ENCODE measurements at places on chromosomes 13 and 19.

DNA sequence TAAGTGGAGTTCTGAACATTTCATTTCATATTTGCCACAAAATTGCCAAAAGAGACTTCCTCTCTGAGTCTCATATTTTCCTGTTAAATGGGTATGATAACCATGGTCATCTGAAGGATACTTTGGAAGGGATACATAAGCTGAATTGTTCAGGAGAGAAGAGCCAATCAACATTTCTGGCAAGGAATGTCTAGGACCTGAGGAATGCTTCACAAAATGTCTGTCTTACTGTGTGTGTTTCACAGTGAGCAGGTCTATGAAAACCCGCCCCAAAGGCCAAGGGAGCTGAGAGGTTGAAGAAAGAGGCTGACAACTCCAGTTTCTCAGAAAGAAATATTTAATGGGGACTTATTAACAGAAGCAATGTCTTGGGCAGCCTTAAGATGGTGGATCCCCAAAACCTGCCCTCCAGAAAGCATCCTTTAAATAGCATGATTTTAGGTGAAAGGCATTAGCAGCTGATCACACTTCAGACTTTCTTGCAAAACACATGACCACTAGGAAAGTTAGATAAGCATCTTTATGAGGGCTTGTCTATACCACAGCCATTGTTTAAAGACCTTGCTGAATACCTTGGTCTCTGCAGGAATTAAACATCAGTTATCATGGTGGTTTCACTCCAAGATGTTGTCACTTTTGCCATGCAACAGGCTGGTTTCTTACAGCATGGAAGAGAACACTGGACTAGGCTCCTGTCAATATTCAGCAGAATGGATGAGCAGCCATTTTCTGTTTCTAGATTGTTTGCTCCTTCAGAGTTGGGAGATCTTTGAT lies 78.9 kb downstream of the TNFSF11 start:
- no peak for DNase-seq

GRCh38 chr19:18832306-18833140 lies 764 bp downstream of the UPF1 start:
- DNase-seq, result no peak

- no peak for DNase-seq
Measured at GRCh38 chr19:5935473-5936291, 21.6 kb downstream of the CAPS start.

DNA sequence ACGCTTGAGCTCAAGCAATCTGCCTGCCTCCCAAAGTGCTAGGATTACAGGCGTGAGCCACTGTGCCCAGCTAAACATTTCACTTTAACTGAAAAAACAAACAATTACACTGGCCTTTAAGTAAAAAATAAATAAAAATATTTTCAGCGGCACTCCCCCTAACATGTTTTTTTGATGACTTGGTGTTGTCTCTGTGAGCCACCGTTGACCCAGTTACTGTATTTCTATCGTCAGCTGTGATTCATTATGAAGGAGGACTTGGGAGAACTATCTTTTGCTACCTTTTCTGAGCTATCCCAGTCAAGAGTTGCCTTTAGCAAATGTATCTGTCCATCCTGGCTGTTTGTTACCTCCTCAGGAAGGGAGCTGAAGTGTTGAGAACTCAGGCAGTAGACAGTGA lies 18.5 kb upstream of the C19orf33 start:
- no peak for DNase-seq

GRCh38 chr19:46124638-46125115 lies at the start of gene IGFL3:
TSS of gene IGFL3 (minus strand) at chr19:46124688. CDS start at chr19:46124649, 39 bp downstream.
- DNase-seq, result no peak

- no peak for DNase-seq
Measured at GRCh38 chr13:113978741-113979481, 5.0 kb upstream of the C13orf46 start.

DNA sequence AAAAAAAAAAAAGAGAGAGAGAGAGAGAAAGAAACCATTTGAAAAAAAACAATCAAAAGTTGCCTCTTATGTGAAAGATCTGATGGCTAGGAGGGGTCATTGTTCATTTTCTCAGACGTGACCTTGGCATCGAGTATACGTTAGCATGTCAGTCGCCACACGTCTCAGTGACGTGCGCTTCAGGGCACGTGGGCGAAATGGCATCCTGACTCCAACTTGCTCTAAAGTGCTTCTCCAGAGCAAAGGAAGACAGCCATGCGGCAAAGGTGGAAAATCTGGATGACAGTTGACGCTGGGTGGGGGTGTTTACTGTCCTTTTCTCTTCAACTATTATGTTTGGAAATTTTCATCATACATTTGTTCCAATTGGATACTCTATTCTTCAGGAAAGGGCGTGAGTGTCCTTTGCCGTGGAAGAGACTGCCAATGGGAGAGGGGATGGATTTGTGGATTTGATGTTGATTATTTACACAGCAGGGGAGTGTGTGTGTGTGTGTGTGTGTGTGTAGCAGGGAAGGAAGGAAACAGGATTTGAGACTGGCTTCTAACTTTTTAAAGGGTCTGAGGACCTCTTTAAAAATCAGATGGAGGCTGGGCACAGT lies 25.0 kb downstream of the KLF2 start:
- no peak for DNase-seq

- no peak for DNase-seq
Measured at GRCh38 chr19:56106397-56106849, 14.7 kb downstream of the ZNF787 start.

- peak; percentile 85 for DNase-seq
Measured at GRCh38 chr13:23579072-23579895, 9.1 kb downstream of the TNFRSF19 start.

- DNase-seq, result no peak
Measured at GRCh38 chr19:33458171-33458633, 63.4 kb downstream of the PEPD start.

GRCh38 chr13:32212421-32212820 lies 102.7 kb downstream of the ZAR1L start:
- DNase-seq, result no peak

DNA sequence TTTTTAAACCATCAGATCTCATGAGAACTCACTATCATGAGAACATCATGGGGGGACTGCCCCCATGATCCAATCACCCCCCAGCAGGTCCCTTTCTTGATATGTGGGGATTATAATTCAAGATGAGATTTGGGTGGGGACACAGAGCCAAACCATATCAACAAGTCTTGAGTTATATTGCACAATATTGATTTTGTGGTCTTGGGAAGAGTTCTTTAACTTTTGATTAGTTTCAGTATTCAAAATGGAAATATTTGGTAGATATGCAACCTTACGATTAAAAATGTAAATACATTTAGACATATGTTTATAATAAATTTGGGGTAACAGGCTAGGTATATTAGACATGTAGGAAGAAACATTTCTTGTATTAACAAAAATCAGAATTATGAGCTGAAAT lies 188.2 kb downstream of the GPC5 start:
- DNase-seq, result no peak

GRCh38 chr19:38979812-38980211 lies 4.3 kb upstream of the FBXO17 start:
- no peak for DNase-seq

DNA sequence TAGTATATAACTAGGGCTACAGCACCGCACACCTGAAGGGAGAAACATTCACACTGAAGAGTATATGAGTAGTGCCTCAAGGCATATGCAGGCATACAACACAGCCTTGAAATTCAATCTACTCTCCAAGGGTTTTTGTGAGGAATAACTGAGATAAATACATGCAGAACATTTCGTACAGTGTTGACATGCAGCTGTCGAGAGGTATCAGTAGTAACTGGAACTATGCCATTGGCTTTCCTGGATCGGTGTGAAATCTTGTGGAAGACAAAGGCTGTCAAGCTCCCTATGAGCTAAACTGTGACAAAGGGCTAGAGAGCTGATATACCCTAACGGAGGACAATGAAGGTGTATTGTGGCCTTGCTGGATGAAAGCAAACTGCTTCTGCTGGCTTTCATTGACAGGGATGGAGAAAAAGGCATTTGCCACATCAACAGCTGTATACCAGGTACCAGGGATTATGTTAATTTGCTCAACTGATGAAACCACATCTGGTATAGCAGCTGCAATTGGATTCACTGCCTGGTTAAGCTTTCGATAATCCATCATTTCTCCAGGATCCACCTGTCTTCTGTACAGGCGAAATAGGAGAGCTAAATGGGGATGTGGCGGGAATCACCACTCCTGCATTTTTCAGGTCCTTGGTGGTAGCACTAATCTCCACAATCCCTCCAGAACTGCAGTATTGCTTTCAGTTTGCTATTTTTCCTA lies 16.3 kb downstream of the MTRF1 start:
- DNase-seq, result no peak

GRCh38 chr13:78867655-78868054 lies 208.7 kb upstream of the OBI1 start:
- no peak for DNase-seq

GRCh38 chr13:61362522-61362921 lies 53.1 kb downstream of the PCDH20 start:
- no peak for DNase-seq

GRCh38 chr13:26549713-26550112 lies 7.8 kb upstream of the WASF3 start:
- no peak for DNase-seq

DNA sequence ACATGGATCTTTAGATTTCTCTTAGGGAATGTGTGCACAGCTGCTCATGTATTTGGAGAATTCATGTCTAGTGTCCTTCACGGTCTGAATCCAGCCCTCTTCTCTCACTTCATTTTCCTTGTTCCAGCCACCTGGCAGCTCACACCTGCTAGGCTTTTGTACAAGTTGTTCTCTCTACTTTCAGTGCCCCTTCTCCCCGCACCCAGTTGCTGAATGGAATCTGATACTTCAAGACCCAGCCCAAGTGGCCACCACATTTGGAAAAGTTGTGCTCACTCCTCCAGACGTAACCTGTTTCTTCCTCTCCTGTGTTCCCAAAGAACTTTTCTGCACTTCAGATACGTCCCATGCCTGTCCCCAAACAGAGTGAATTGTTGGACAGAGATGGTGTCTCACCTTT lies 235.6 kb downstream of the SHISA2 start:
- DNase-seq, result no peak

Data from A673 (cell line).